Ascending aorta (tissue), 2 donors: ENCODE measurements at places on chromosomes 3 and 15. TPM values are rescaled to one million over a fixed set of nuclear protein-coding genes. Genes with fewer than 3 reads are reported as not detected.

- no peaks in the 10 kb centered on the region for H3K4me1 ChIP-seq
- DNase-seq = no peak
- peaks cover 12% of the 10 kb centered on the region for H3K36me3 ChIP-seq
- H3K4me3 ChIP-seq = no peak overlapping the region
- no peak overlapping the region for H3K27ac ChIP-seq
Observed at GRCh38 chr3:32146746-32147211, 40.4 kb downstream of the GPD1L start.

DNA sequence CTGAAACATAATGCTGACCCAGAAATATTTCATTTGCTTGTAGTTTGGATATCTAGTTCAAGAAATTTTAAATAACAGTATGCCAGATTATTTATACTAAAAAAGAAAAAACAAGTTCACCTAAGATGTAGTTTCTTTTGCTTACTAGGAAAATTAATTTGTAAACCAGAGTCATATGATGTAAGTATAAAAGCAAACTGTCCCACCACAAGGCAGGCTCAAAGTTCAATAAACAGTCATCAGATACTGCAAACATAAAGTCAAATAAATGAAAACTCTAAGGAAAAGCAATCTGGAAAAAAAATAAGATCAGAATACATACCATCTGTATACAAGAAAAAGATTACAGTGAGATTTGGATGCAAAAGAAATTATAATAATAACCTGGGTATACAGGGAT, 40.2 kb upstream of the WDR5B start:
- peaks cover 36% of the 10 kb centered on the region for H3K36me3 ChIP-seq
- no peaks in the 10 kb centered on the region for H3K4me1 ChIP-seq
- H3K4me3 ChIP-seq = no peak overlapping the region
- no peak for DNase-seq

DNA sequence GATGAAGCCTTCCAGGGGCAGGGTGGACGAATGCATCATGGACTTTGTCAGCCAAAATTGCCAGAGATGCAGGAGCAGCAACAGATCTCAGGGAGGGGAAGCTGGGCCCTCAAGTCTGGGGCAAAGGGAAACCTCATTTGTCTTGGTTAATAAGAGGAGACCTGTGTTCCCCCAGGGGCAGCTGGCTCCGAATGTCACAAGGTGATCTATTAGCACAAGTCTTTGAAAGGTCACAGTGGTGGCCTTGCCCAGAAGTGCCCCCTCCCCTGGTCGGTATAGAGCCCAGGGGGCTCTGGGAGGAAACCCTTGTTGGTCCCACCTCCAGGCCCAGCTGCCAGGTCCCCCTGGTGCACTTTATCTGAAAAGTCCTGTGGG, 46.2 kb downstream of the ABTB1 start:
- H3K27me3 ChIP-seq = no peaks in the 10 kb centered on the region
- no peak overlapping the region for H3K27ac ChIP-seq
- peaks cover 6% of the 10 kb centered on the region for H3K4me1 ChIP-seq
- H3K4me3 ChIP-seq = no peak overlapping the region
- DNase-seq = no peak

- H3K36me3 ChIP-seq = no peaks in the 10 kb centered on the region
- H3K27ac ChIP-seq = no peak overlapping the region
- H3K4me3 ChIP-seq = no peak overlapping the region
- H3K27me3 ChIP-seq = no peaks in the 10 kb centered on the region
- H3K4me1 ChIP-seq = no peaks in the 10 kb centered on the region
Observed at GRCh38 chr3:98699132-98699531, 64.0 kb upstream of the ST3GAL6 start.

DNA sequence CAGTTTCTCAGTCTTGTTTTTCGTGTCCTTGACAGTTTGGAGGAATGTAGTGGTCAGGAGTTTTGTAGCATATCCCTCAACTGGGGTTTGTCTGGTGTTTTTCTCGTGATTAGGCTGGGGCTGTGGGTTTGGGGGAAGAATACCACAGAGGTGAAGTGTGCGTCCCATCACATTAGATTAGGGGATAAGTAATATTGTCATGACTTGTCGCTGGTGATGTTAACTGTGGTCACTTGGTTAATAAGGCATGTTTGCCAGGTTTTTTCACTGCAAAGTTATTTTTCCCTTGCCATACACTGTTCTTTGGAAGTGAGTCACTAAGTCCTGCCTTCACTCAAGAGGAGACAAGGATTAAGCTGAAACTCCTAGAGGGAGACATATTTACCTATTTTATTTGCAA, 39.1 kb downstream of the PAK2 start:
- no peak overlapping the region for H3K27ac ChIP-seq
- H3K27me3 ChIP-seq = no peaks in the 10 kb centered on the region
- no peaks in the 10 kb centered on the region for H3K4me1 ChIP-seq
- peaks cover 9% of the 10 kb centered on the region for H3K36me3 ChIP-seq

DNA sequence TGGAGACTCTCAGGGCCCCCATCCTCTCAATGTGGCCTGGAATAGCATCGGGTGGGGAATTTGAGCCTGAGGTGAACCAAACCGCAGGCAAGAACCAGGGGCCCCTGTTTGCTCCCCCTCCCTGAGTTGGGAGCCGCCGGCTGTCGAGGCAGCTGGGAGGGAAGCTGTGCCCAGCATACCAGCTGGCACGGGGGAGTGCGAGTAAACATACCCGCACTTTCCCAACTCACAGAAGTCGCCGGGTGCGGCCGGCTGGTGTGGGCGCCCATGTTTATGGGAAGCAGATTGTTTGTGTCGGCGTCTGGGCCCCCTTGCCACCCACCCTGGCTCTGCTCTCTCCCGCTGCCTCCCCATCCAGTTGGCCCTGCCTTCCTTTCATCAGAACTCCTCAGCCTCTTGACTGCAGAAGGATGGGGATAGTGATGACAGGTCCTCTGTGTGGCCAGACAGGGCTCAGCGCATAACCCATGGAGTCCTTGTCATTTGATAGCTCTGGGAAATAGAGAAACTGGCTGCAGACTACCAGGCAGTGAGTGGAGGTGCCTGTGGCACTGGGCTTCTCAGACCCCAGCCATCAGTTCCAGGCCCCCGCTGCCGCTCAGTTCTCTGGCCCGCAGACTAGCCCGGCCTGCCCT, 60.4 kb downstream of the CACNA2D2 start:
- no peaks in the 10 kb centered on the region for H3K27me3 ChIP-seq
- no peaks in the 10 kb centered on the region for H3K36me3 ChIP-seq
- H3K4me3 ChIP-seq = no peak overlapping the region
- no peak for DNase-seq

GRCh38 chr3:10952525-10952924, 40.0 kb upstream of the SLC6A1 start:
- no peak overlapping the region for H3K27ac ChIP-seq
- H3K4me1 ChIP-seq = no peaks in the 10 kb centered on the region
- no peaks in the 10 kb centered on the region for H3K27me3 ChIP-seq
- no peaks in the 10 kb centered on the region for H3K36me3 ChIP-seq
- DNase-seq = no peak

Gene RTP4
- not detected for total RNA-seq

DNA sequence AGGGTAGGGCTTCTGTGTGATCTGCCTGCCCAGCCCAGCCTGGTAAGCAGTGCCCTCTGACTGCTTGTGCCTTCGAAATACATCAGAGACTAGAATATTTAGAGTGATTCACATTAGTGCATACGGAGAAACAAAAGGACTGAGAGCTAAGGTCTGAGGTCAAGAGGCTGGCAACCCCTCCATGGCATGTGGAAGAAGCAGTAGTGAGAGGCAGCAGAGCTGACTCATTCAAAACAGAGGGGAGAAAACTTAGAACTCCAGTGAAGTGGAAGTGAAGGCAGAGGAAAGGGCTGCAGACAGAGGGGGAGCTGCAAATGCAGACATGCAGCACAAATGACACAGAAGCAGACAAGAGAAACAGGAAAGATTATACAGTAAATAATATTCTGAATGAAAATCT, 61.6 kb downstream of the ULK4 start:
- H3K4me1 ChIP-seq = no peaks in the 10 kb centered on the region
- no peak overlapping the region for H3K4me3 ChIP-seq
- no peaks in the 10 kb centered on the region for H3K27me3 ChIP-seq
- DNase-seq = no peak
- H3K27ac ChIP-seq = no peak overlapping the region

Gene TMEM89
- not detected for total RNA-seq

- H3K27ac ChIP-seq = no peak overlapping the region
- H3K4me1 ChIP-seq = no peaks in the 10 kb centered on the region
- no peak for DNase-seq
- H3K27me3 ChIP-seq = no peaks in the 10 kb centered on the region
- no peaks in the 10 kb centered on the region for H3K36me3 ChIP-seq
Observed at GRCh38 chr3:31331278-31331677, 201.4 kb upstream of the STT3B start.

GRCh38 chr3:30263238-30263924, 343.0 kb upstream of the TGFBR2 start:
- no peaks in the 10 kb centered on the region for H3K27me3 ChIP-seq
- DNase-seq = no peak
- H3K4me1 ChIP-seq = peaks cover 6% of the 10 kb centered on the region
- no peak overlapping the region for H3K27ac ChIP-seq
- no peaks in the 10 kb centered on the region for H3K36me3 ChIP-seq
